ENCODE measurements at places on chromosomes 12 and 14. TPM values are rescaled to one million over a fixed set of nuclear protein-coding genes. Genes with fewer than 3 reads are reported as not detected.

The KRT84 gene
- not detected for total RNA-seq

The LYZ gene
- total RNA-seq: not detected

The LTBR gene
- total RNA-seq: 98.3 TPM

The INHBC gene
- total RNA-seq: under 0.01 TPM

The HECTD4 gene
- 26.4 TPM for total RNA-seq

The PRB3 gene
- total RNA-seq: not detected

The POTEM gene
- total RNA-seq: not detected

The NR1H4 gene
- not detected for total RNA-seq

The NTS gene
- not detected for total RNA-seq

The FAM186B gene
- 0.39 TPM for total RNA-seq

The CCDC175 gene
- total RNA-seq: not detected

The DPPA3 gene
- total RNA-seq: not detected

The TAS2R50 gene
- 5.7 TPM for total RNA-seq

The TMEM132D gene
- total RNA-seq: under 0.01 TPM

The SOAT2 gene
- 0.11 TPM for total RNA-seq

The FITM1 gene
- total RNA-seq: 0.32 TPM

The FOXM1 gene
- 17.6 TPM for total RNA-seq

The RAB3IP gene
- 1.6 TPM for total RNA-seq

The RFX4 gene
- not detected for total RNA-seq

The TAS2R20 gene
- 6.7 TPM for total RNA-seq

The TMPRSS12 gene
- not detected for total RNA-seq

The KRT6C gene
- not detected for total RNA-seq

The KRT3 gene
- total RNA-seq: not detected

The GSC gene
- total RNA-seq: 7.7 TPM

The CYP27B1 gene
- 0.22 TPM for total RNA-seq

The GALNT6 gene
- 10.2 TPM for total RNA-seq

The RNFT2 gene
- total RNA-seq: 1.8 TPM

The KCNH5 gene
- not detected for total RNA-seq

The ESPL1 gene
- 3.7 TPM for total RNA-seq

The IFI27L1 gene
- total RNA-seq: 7.1 TPM

The MUCL1 gene
- total RNA-seq: not detected

The CERS5 gene
- 43.2 TPM for total RNA-seq

The EGLN3 gene
- total RNA-seq: 0.78 TPM

The MYF6 gene
- total RNA-seq: not detected

The SOS2 gene
- 37.7 TPM for total RNA-seq

The GPR162 gene
- total RNA-seq: 2.7 TPM

The IL31 gene
- not detected for total RNA-seq
